ENCODE measurements at places on chromosomes 12 and 14.

DNA sequence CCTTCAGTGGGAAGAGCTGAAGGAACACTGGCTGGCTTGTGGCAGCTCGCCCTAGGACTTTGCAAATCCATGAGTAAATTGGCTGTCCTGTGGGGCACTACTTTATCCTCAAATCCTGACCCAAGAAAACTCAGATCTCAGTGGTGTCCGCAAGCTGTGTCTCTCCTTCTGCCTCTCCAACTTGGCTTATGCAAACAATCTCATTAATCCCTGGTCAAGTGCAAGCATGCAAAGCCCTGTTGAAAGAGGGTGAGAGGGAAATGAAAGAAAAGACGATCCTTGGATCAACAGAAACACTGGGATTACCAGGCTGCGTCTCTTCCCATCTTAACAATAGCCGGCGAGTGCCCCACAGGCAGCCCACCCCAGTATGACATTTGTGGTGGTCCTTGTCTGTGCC is 901.6 kb downstream of the BCL11B start:
- DNase-seq: no peak

DNA sequence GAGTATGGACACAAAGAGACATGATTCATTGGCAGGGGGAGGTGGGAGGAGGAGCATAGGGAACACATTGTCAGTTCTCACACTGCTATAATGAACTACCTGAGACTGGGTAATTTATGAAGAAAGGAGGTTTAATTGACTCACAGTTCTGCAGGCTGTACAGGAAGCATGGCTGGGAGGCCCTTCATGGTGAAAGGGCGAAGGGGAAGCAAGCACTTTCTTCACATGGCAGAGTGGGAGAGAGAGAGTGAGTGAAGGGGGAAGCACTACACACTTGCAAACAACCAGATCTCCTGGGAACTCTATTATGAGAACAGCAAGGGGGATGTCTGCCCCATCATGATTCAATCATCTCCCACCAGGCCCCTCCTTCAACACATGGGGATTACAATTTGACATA is 391.8 kb downstream of the BMP4 start:
- no peak for DNase-seq

DNA sequence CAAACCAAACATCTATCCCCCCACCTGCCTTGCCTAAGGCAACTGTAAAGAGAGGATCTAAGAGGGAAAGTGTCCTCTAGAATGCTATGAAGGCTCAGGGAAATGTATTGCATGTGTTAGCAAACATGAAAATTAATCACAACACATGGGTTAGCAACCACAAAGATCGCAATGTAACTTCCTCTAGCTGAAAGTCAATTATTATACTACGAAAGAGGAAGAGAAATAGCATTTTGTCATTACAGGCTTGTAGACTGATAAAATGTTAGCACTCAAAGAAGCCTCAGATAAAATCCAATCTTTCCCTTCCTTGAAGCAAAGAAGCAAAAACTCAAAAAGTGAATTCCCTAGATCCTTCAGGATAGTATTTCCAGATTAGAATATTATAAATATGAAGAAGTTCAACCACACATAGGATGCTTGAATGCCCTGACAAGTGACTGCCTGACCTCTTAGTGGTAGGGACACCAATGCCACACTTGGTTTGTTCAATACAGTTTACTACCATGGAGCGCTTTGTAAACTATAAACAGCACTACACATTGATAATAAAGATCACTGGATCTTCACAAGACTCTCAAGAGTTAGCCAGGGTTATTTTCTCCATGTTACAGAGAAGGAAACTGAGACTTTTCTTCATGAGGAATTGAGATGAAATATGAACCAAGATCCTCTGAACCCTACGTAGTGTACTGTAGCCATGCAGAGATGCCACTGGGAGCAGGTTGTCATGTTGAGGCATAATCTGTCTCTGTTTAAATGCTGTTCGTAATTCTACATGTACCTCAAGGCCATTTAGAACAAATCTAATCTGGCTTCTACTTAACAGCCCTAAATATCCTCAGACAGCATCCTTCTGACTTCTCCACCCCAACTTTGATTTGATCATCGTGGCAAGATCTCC is 100.7 kb downstream of the ITPR2 start:
- DNase-seq: no peak

- peak; percentile 24 for DNase-seq
Measured at GRCh38 chr12:88572781-88573549, 7.3 kb downstream of the KITLG start.
